Placental epithelial cell (primary cell): ENCODE measurements at places on chromosomes 3 and 15. TPM values are rescaled to one million over a fixed set of nuclear protein-coding genes. Genes with fewer than 3 reads are reported as not detected.

The TMEM45A gene
- 188 and 237 TPM in 2 replicates for total RNA-seq

The AGBL1 gene
- not detected in 2 replicates for total RNA-seq

The SLC51A gene
- total RNA-seq, result not detected in 2 replicates

The SNX4 gene
- 25.9 and 32.3 TPM in 2 replicates for total RNA-seq

The HDAC11 gene
- total RNA-seq, result 8.5 and 11.0 TPM in 2 replicates

The ACKR2 gene
- 58.5 and 83.1 TPM in 2 replicates for total RNA-seq

The LAMB2 gene
- total RNA-seq, result 184 and 515 TPM in 2 replicates

The TRIM69 gene
- 7.1 and 9.3 TPM in 2 replicates for total RNA-seq

The ATP13A5 gene
- not detected in 2 replicates for total RNA-seq

The SLC28A1 gene
- total RNA-seq, result not detected in 2 replicates

The UBA7 gene
- total RNA-seq, result 0.76 and 2.7 TPM in 2 replicates

The CKMT1A gene
- 1.6 and 2.3 TPM in 2 replicates for total RNA-seq

The EPB42 gene
- total RNA-seq, result not detected in 2 replicates

The ESYT3 gene
- 3.1 and 8.5 TPM in 2 replicates for total RNA-seq

The RTP4 gene
- not detected in 2 replicates for total RNA-seq

The PLXNB1 gene
- total RNA-seq, result 52.4 and 100 TPM in 2 replicates

The CAMP gene
- total RNA-seq, result not detected in 2 replicates

The SNX33 gene
- total RNA-seq, result 25.5 and 40.4 TPM in 2 replicates

The ARGFX gene
- total RNA-seq, result not detected in 2 replicates

The PCOLCE2 gene
- total RNA-seq, result 0.39 TPM in 1 of 2 replicates, not detected in the other

The SAMD7 gene
- not detected in 2 replicates for total RNA-seq

The CP gene
- 1.1 TPM in 1 of 2 replicates, not detected in the other for total RNA-seq

The FHIT gene
- total RNA-seq, result 2.7 and 5.1 TPM in 2 replicates

The ARNT2 gene
- 0.22 and 1.2 TPM in 2 replicates for total RNA-seq

The KLHL18 gene
- 20.8 and 33.3 TPM in 2 replicates for total RNA-seq

The ALDH1L1 gene
- 0.39 and 0.98 TPM in 2 replicates for total RNA-seq

The C2CD4A gene
- total RNA-seq, result 0.11 TPM in 1 of 2 replicates, not detected in the other

The FBXW12 gene
- total RNA-seq, result under 0.01 TPM in 1 of 2 replicates, not detected in the other

The MESP2 gene
- total RNA-seq, result 0.39 and 0.54 TPM in 2 replicates

The RMDN3 gene
- total RNA-seq, result 13.3 and 16.1 TPM in 2 replicates

The CD276 gene
- 68.7 and 102 TPM in 2 replicates for total RNA-seq

The ZNF385D gene
- total RNA-seq, result under 0.01 TPM in 1 of 2 replicates, not detected in the other

The GNAI2 gene
- 188 and 261 TPM in 2 replicates for total RNA-seq

The MESP1 gene
- total RNA-seq, result 0.39 TPM in 1 of 2 replicates, not detected in the other

The SLC22A13 gene
- total RNA-seq, result 2.6 and 3.1 TPM in 2 replicates

The PATL2 gene
- total RNA-seq, result 0.11 and 0.79 TPM in 2 replicates

The SLC24A5 gene
- not detected in 2 replicates for total RNA-seq

The ZMAT3 gene
- total RNA-seq, result 22.8 and 52.1 TPM in 2 replicates

The CCR9 gene
- not detected in 2 replicates for total RNA-seq

The TEX55 gene
- total RNA-seq, result not detected in 2 replicates

The SFMBT1 gene
- total RNA-seq, result 11.9 and 16.1 TPM in 2 replicates

The RASGRP1 gene
- under 0.01 and 0.11 TPM in 2 replicates for total RNA-seq

The TUSC7 gene
- not detected in 2 replicates for total RNA-seq

The TNNC1 gene
- total RNA-seq, result 2.2 and 3.5 TPM in 2 replicates

The CFAP92 gene
- total RNA-seq, result 0.39 TPM in 1 of 2 replicates, not detected in the other

The GRM2 gene
- under 0.01 and 0.11 TPM in 2 replicates for total RNA-seq

The RASGRF1 gene
- total RNA-seq, result 3.1 and 5.0 TPM in 2 replicates

The KLHL6 gene
- not detected in 2 replicates for total RNA-seq

The RAD51 gene
- total RNA-seq, result 4.3 and 4.7 TPM in 2 replicates

The SNTN gene
- not detected in 2 replicates for total RNA-seq

The CSK gene
- 20.3 and 27.1 TPM in 2 replicates for total RNA-seq

The MNS1 gene
- total RNA-seq, result under 0.01 TPM in 1 of 2 replicates, not detected in the other
